ENCODE measurements at places on chromosomes 7 and 10.

- DNase-seq, result no peak
Observed at GRCh38 chr7:38880454-38880853, 28.5 kb downstream of the VPS41 start.

DNA sequence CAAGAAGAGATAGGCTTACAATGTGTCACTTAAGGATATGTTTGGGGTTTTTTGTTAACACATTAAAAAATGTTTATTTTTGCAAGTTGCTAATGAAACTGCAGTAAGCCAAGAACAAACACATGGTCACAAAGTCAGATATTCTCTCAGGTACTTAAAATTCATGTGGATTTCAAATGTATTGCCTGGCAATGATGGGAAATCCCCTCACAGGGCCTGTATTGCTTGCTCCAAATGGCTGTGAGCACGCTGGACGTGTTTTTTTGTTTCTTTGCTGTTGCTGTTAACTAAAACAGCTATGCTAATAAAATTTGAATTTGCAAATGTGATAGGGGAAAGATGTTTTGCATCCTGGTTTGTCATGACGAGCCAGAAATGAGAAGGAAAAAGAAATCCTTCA is 3.8 kb upstream of the CELF2 start:
- no peak for DNase-seq

DNA sequence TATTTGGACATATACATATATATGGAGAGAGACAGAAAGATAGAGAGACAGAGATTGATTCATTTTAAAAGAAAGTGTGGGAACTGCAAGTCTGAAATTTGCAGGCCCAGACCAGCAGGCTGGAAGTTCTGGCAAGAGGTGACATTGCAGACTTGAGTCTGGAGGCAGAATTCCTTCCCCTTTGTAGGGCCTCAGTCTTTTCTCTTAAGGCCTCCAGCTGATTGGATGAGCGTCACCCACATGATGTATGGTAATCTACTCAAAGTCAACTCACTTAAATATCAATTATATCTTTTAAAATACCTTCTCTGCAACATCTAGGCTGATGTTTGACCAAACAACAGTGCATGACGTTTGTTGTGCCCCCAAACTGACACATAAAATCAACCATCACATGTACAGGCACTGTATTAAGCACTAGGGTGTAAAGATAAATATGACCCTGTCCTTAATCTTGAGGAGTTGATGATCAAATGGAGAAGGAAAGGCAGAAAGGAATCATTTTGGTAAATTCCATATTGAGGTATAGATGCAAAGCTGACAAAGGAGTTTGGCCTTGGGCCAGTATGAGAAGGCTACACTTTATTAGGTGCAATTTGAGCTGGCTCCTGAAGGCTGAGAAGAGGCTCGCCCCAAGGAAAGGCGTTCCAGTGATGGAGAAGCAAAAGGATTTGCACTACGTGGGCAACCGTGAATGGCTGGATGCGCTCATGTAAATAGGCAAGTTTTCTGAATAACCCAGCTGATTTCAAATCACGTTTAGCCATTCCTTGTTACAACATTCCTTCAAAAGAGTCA is 52.6 kb downstream of the BPGM start:
- no peak for DNase-seq

GRCh38 chr10:126734015-126734414 is 63.5 kb upstream of the C10orf90 start:
- no peak for DNase-seq

DNA sequence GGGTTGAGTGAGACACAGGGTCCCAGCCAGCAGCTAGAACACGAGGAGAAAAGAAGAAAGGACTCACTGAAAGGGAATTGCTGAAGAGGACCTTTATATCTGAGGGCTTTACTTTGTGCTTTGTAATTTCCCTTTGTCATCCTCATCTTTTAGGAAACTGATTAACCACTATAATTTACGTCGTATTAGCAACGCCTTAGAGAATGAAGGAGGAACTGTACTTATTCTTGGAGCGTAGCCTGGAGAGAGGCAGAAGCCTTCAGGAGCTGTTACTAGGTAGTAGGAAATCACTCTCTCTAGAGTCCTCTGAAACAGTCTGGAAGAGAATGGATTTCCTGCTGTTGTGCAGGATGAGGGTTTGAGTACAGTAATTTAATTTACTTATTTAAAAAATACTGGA is 101.0 kb upstream of the STEAP1B start:
- DNase-seq, result peak; percentile 48

- no peak for DNase-seq
Observed at GRCh38 chr7:29843093-29843492, 36.8 kb downstream of the WIPF3 start.

DNA sequence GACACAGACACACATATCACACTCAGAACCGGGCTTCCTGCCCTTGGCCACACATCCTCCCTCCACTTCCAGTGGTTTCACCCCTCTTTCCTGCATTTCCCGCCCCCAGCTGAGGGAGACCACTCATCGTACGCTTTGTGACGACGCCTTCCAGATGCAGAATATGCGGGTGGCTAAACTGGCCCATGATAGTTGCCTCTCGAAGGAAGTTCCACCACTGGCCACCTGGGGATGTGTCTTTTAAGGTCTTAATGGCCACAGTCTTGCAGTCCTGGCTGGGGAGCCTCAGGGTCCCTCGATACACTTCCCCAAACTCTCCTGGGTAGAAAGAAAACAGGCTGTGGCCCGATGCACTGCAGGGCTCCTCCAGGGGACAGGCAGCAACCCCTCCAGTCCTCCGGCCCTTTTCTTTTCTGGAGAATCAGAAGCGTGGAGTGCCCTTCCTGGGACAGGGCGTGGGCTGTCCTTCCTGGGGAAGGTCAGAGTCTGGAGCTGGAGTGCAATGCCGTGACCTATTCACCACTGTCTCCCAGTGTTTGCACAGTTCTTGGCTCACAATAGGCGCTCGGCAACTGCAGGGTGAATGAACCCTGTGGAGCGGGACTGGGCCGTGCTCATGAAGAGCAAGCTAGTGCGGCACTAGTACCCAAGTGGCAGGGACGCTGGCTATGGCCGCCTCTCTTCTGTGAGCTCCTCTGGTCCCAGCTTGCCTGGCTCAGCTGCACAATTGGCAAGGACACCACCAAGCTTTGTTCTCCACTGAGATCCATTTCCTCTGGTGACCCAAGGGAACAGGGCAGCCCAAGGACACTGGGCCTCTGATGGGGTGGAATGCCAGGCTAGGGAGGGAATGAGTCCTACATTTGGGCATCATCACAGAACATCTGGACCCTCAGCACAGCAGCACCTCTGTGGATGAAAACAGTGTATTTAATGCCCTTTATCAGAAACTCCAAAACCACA is 13.2 kb downstream of the EPHA1 start:
- peak; percentile 76 for DNase-seq

- peak; percentile 81 for DNase-seq
Observed at GRCh38 chr7:43869867-43870240, 537 bp upstream of the MRPS24 start.

DNA sequence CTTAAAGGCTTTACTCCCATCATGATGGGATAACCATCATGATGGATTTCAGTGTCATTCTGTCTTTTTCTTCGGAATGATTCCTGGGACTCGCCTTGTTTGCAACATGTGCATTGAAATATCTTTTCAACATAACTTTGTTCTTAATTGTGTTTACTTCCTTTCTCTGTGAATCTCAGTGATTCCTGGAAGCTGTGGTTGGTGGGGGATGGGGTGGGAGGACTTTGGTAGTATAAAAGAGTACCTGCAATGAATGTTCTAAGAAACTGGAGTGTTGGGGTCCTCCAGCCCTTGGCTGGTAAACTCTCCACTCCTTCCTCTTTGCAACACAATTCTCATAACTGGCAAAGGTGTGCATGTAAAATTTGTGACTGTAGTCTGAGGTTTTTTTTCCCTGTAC is 11.5 kb upstream of the SH2D4B start:
- no peak for DNase-seq

GRCh38 chr7:104296900-104297299 is 31.5 kb upstream of the LHFPL3 start:
- DNase-seq, result no peak

- DNase-seq, result peak; percentile 81
Observed at GRCh38 chr7:100887516-100888290, 1.8 kb downstream of the UFSP1 start.

DNA sequence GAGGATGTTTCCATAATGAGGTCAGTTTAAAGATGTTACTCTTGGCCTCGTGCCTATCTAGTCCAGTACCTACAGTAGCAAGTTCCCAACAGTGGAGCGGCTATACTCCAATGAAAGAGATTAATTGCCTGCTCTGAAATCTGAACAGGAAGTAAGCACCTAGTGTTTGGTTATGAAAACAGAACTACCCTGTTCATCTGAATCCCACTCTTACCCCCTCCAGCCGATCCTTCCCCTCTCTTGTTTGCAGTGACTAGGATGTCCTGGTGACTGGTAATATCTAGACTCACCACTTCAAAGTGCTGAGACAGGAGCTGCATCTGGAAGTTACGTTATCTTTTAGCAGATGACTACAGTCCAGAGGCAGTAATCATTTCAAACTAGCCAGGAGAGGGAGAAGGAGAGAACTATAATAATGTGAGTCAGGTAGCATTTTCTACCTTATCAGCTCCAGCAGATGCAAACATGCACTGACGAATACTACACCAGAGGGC is 666.7 kb upstream of the NRP1 start:
- DNase-seq, result no peak

- no peak for DNase-seq
Observed at GRCh38 chr7:25839084-25839769, 312.8 kb upstream of the NFE2L3 start.

GRCh38 chr7:44618753-44619152 is 12.3 kb downstream of the OGDH start:
- DNase-seq, result no peak

GRCh38 chr10:75607576-75607975 is 176.2 kb downstream of the LRMDA start:
- DNase-seq, result no peak

DNA sequence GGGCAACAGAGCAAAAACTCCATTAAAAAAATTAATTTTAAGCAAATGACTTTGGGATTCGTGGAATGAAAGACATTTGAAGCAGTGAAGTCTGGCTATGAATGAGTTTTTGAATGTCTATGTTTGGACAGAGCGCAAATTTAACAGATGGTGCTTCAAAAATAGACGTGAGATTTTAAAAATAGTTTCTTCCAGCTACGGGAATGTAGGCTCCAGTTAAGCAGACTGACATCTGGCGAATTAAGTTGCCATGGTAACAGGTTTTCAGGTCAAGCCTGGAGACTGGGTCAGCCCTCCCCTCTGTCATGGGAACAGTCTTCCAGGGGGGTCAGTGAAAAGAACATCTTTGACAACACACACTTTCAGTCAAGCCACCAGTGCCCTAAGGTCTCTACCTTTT is 62.0 kb downstream of the MYOF start:
- DNase-seq, result no peak

DNA sequence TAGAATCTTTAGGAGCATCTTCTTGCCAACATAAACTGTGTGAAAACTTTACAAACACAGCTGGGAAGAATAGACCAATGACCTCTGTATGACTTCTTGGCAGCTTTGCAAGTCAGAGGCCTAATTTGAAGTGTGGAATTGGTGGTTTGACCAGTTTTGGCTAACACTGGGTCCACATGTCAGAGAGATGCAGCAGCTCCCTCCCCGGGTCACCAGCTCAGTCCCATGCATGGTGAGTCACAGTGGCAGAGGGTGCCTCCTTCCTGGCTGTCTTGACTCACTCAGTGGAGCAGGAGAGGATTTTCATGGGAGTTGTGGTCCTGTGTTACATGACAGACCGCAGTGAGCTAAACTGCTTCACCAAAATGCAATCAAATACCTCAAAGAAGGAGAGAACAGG is 8.2 kb upstream of the STARD3NL start:
- DNase-seq, result peak; percentile 91

DNA sequence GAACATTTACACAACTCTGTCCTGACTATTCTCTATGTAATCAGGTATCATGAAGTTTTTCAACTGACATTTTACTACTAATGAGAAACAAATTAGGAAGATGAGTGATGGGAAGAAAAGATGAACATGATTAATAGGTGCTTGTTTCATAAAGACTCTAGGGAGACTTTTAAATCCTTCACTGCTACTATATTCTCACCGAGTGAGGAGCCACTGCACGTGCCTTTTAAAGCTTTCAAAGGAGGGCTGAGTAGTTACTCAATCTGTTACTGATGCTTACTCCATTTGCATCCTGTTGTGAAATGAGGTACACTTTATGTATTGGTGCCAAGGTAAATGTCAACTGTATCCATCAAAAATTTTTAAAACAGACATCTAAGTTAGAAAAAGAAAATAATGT is 1.3 kb upstream of the COMMD3 start:
- no peak for DNase-seq

- no peak for DNase-seq
Observed at GRCh38 chr10:91621483-91622113, 11.3 kb downstream of the PPP1R3C start.

GRCh38 chr7:70539205-70539604 is 592.7 kb upstream of the GALNT17 start:
- DNase-seq, result no peak

DNA sequence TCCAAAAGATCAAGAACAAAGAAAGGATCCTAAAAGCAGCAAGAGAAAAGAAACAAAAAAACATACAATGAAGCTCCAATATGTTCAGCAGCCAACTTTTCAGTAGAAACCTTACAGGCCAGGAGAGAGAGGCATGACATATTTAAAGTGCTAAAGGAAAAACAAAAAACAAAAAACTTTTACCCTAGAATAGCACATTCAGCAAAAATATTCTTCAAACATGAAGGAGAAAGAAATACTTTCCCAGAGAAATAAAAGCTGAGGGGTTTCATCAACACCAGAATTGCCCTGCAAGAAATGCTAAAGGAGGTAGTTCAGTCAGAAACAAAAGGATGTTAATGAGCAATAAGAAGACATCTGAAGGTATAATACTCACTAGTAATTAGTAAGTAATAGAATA is 753.5 kb upstream of the POT1 start:
- no peak for DNase-seq

DNA sequence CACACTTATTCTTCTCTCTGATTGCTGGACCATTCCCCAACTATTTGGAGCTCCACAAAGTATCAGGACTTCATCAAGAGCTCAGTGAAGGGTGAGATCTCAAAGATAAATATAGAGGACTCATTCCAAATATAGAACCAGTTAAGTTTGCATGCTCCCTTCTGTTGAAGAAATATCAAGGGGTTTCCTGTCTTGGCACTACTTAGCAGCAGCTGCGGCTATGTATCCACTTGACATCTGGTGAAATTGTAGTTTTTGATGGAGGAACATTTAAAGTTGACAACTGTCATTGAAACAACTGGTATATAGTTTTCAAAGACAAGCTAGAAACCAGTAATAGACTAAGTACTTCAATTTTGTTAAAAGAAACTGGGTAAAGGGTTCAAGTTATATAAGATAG is 1.0 kb upstream of the SPAG6 start:
- no peak for DNase-seq

GRCh38 chr7:92020636-92021035 is 80.0 kb downstream of the AKAP9 start:
- DNase-seq, result no peak

- no peak for DNase-seq
Observed at GRCh38 chr7:8236780-8237407, 25.1 kb downstream of the ICA1 start.

DNA sequence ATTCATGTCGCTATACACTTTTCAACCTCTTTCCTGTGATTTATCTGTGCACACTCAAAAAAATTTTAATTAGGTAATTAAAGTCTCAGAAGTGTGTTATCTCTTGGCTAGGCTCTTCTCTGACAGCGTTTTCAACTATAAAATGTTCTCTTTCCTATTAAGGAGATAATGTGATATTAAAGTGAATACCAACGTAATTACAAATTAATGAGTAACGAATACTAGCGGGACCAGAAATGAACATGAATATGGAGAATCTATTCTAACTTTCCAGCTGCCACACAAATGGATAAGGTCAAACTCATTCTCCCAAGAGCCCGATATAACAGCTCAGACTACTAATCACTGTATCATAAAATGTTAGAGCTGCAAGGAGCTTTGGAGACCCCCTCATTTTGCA is 12.0 kb downstream of the COL1A2 start:
- DNase-seq, result no peak
